ENCODE measurements at places on chromosomes 7 and 10.

DNA sequence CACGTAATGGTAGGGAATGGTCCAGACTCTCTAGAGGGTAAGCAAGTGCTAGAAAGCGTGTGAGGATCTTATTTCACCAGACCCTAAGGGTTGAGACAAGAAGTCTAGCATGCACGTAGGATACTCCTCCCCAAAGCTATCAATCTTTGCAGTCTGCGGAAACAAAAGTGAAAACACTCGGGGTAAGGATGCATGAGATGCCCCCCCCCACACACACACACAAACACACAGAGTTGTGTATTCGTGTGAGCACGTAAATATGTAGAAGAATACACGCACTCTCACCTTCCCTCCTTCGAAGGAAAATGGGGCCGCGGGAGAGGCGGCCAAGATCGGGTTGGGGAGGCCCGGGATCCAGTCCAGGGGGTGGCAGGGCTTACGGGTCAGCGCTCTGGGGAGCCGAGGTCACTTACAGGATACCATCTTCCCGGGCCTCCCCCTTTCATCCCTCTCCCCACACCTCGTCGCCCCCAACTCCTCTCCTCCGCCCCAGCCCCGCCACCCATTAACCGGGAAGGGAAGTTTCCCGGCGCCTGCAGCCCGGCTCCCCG lies 455 bp downstream of the CUL2 start:
- DNase-seq: no peak

- DNase-seq: no peak
Measured at GRCh38 chr7:34747867-34748727, 90.1 kb downstream of the NPSR1 start.

DNA sequence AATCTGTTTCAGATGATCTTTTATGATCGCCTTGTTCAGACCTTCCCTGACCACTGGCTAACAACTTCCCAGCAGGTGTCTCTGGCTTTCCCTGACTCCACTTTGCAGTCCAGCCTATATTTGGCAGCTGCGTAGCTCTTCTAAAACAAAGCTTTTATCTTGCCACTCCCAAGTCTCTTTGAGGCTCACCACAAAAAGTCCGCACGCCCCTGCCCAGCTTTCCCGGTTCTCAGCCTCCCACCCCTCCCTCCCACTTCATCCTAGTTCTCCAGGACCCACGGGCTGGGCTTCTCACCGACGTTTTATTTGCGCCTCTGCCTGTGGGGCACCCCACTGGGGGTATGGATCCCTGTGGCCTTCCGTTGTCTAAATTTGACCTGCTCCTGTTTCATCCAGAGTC lies 58.9 kb upstream of the USP6NL start:
- no peak for DNase-seq

- no peak for DNase-seq
Measured at GRCh38 chr7:6277476-6277875, 5.1 kb upstream of the CYTH3 start.

DNA sequence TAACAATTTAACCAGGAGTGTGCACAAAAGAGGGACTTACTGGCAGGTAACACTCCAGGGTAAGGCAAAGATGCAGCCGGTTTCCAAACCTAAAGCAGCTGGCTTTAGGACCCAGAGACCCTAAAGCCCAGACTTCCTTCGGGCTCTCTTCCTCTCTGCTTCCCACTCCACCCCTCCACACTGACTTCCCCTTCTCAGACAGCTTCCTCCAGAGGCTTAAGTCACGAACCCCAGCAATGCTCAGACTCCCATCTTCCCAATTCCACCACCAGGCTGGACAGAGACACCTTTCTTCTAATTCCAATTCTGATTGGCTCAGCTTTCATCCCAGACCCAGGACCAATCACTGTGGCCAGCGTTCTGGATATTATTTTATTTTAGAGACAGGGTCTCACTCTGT lies 24.8 kb downstream of the STYXL1 start:
- DNase-seq: no peak

DNA sequence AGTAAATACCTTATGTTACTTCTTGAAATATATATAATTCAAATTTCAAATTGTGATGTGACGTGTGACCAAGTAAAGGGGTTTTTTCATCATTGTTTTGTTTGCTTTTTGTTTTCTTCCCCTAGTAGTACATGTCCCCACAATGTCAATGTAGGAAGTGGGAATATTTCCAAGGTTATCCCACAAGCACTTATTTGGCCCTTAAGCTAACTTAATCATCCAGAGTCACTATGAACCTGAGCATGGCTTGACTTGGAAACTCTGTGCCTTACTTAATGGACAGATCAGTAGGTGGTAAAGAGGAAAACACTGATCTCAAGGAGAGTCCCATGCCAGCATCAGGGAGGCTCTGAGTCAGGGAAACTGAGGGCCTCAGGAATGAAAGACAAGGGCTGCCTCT lies 569.3 kb upstream of the IGFBP3 start:
- no peak for DNase-seq

- no peak for DNase-seq
Measured at GRCh38 chr7:150476285-150476684, 25.9 kb downstream of the GIMAP8 start.

GRCh38 chr10:83932245-83932644 lies 207.1 kb upstream of the GHITM start:
- DNase-seq: no peak

- DNase-seq: no peak
Measured at GRCh38 chr7:6567886-6568285, 9.4 kb upstream of the ZDHHC4 start.

- no peak for DNase-seq
Measured at GRCh38 chr7:141377906-141378305, 173.3 kb upstream of the AGK start.

DNA sequence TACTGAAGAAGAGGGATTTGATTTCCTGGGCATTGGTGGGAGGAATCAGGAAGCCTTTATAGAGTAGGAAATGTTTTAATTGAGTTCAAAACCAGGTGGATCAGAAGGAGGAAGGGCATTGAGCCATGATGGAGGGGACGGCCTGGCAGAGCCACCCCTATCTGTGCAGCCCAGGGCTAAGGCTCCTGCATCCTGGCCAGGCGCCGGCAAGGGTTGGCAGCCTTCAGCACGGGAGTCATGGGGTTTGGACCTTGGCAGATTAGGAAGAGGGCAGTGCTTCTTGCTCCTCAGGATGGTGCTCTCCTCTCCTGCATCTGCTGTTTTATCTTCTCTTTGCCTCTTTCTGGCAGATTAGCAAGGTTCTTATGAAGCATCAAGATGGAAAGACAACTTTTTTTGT lies 12.5 kb downstream of the ZNF862 start:
- no peak for DNase-seq

- DNase-seq: no peak
Measured at GRCh38 chr10:117350909-117351308, 24.3 kb downstream of the PDZD8 start.
